ENCODE measurements at places on chromosomes 2 and 18. TPM values are rescaled to one million over a fixed set of nuclear protein-coding genes. Genes with fewer than 3 reads are reported as not detected.

DNA sequence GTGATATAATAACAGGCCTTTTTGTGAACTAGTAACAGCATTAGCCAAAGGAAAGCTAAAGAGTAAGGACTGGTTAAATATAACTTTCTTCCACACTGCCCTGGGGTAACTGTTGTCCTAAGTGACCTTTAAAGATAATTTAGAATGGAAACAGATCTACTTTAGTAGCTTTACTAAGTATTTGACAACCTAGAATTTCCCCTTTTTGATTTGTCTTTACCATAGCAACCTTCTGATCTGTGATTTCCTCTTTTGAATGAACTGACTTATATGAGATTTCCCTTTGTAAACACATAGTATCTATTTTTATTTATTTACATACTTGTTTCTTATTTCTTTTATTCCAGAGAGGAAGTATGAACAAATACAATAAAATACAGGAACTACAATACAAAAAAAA is 10.5 kb upstream of the KLF7 start:
- no peak for DNase-seq

DNA sequence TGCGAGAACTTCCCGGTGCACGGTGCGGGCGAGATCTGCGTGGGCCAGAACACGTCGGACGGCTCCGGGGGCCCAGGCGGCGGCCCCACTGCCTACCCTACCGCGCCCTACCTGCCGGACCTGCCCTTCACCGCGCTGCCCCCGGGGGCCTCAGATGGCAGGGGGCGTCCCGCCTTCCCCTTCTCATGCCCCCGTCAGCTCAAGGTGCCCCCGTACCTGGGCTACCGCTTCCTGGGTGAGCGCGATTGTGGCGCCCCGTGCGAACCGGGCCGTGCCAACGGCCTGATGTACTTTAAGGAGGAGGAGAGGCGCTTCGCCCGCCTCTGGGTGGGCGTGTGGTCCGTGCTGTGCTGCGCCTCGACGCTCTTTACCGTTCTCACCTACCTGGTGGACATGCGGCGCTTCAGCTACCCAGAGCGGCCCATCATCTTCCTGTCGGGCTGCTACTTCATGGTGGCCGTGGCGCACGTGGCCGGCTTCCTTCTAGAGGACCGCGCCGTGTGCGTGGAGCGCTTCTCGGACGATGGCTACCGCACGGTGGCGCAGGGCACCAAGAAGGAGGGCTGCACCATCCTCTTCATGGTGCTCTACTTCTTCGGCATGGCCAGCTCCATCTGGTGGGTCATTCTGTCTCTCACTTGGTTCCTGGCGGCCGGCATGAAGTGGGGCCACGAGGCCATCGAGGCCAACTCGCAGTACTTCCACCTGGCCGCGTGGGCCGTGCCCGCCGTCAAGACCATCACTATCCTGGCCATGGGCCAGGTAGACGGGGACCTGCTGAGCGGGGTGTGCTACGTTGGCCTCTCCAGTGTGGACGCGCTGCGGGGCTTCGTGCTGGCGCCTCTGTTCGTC is 1.7 kb downstream of the FZD7 start:
- peak; percentile 83 for DNase-seq

STAT4 gene
- total RNA-seq: not detected

DNA sequence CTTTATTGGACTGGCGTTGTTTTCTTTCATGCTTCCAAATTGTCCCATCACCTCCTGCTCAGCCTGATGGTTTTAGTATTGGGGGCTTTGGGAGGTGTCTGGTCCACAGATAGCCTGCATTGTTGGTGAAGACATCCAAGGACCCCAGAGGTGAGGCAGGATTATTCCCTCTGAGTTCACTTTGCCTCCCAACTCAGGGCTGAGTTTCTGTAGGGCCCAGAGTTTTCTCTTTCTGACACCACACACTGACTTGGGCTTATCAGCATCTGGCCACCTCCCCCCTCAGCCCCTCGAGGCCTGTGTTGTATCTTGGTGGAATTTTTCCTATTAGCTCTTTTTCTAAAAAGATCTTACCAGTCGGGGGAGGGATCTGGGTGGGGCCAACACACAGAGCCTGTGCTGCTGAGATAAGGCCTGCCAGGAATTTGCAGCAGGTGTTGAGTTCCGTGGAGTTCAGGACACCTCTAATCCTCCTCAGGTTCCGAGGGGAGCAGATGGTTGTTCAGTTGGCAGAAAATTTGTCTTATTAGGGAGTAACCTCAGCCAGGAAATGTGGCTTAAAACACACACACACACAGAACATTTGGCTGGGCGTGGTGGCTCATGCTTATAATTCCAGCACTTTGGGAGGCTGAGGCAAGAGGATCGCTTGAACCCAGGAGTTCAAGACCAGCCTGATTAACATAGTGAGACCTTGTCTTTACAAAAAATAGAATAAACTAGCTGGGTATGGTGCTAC is 7.3 kb downstream of the EMILIN2 start:
- DNase-seq: peak; percentile 49

DNA sequence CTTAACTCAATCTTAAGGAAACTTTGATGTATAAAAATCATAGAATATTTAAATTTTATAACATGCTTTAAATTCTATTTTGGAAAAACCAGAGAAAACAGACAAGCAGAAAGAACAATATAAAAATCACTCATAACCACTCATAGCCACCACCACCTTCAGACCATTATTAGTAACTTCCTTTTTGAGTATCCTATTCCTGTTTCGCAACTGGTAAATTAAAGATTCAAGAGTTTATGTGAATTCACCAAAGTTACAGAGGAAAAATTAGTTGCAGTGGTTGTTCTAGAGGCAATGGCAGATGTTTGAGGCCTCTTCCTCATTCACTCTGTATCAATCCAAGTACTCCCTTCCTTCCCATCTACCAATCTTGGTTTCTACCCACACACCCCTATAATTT is 49.3 kb upstream of the PROKR1 start:
- no peak for DNase-seq

PLCD4 gene
- 0.55 TPM for total RNA-seq

GRCh38 chr2:161049559-161049958 is 110.7 kb upstream of the TANK start:
- DNase-seq: no peak

- DNase-seq: no peak
These were observed 430.5 kb downstream of the SLC4A3 start for GRCh38 chr2:220057916-220058315.

DNA sequence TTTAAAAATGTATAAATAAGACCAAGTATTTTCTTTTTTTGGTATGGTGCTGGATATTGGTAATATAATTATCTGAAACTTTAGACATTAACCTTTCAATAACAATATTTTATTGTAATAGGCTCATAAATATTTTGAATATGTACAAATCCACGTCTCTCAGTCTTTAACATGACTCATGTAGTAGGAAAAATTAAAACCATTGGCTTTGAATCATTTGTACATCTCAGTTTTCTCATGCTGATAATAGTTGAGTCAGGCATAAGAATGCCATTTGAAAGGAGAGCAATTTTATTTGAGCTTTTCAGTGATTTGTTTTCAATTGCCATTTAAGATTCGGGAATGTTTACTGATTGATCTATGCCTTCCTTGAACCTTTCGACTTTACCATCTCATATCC is 364.8 kb downstream of the TGIF1 start:
- DNase-seq: no peak

FHOD3 gene
- total RNA-seq: 18.7 TPM

GRCh38 chr2:44480068-44480467 is 118.3 kb downstream of the CAMKMT start:
- DNase-seq: no peak

DNA sequence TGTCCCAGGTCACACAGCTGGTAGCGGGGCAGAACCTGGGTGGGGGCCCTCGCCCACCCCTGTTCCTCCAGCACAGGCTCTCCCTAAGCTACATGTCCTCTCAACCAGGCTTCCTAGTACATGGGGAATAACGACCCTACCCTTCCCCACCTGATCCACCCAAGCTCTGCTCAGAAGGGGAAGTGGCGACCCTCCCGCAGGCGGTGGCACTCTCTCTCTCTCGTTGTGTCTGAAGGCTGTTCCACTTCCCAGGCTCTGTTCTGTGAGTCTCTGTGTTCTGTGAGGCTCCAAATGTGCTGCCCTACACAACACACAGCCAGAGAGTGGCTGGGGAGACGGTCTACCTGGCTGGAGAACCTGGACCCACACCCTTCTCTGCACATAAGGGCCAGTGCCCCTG is 135.8 kb downstream of the COPS8 start:
- no peak for DNase-seq

- DNase-seq: no peak
These were observed 74.3 kb downstream of the IRS1 start for GRCh38 chr2:226725126-226725860.

DNA sequence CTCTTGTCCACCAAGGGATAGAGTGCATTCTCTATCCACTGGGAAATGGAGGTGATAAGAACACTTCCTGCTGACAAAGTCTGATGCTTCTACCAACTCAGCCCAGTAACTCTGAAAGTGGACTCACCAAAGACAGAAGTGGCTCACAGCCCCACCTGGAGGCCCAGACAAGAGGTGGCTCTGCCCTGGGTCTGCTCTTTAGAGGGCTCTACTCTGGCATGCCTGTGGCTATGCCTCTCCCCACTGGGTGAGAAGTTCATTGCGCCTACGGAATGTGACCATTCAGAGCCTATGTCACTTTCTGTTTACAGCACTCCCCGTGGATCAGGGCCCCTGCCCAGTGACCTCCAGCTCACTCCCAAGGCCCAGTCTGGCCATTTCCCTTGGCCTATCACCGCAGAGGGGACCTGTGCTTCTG is 13.5 kb upstream of the XDH start:
- no peak for DNase-seq

PPM1G gene
- 50.4 TPM for total RNA-seq

DNA sequence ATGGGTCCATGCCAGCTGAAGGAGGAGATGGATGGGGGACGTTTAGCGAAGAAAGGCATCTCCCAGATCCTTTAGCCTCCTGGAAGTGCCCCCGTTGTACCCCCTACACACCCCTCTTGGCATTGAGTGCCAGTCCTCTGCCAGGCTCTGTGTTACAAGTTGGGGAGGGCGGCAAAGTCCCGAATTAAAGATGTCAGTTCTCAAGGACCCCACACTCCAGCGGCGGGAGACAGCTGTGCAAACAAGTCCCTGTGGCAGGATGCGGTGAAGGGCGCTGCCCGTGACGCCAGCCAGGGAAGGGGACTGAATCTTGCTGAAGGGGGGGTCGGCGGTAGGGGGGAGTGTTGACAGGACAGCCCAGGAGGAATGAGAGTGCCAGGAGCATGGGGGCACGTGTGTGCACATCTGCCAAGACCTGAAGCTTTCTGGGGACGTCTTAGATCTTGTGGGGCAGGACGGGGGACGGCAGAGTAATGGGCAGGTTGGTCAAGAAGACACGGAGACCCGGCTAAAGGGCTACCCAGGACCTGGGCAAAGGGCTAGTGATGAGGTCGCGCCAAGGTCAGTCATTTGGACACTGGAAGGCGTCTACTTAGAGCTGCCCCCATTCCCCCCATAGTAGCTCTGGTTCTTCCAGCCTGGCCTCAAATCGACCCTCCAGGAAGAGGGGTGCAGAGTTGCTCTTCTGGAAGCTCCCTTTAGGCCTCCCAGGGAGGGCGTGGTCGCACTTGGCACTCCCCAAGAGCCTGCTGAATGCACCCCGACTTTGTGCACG is 2.8 kb upstream of the CTDSP1 start:
- peak; percentile 93 for DNase-seq

DNA sequence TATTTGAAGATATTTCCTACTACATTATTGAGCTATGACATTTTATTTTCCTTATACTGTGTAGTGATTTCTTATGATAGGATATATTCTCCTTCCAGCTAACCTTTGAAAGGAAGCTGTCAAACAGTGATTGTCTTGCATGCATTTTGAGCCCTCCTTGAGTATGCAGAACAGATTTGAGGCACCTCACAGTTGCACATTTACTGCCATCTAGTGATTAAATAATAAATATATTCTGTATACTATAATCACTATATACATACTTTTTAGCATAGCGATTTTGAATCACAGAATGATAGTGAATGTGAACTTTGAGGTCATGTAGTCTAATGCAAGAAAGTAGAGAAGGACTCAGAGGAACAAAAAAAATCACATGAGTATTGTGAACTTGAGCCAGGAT is 268.4 kb upstream of the CDH19 start:
- no peak for DNase-seq

MEP1B gene
- not detected for total RNA-seq

MC5R gene
- total RNA-seq: 0.26 TPM

DNA sequence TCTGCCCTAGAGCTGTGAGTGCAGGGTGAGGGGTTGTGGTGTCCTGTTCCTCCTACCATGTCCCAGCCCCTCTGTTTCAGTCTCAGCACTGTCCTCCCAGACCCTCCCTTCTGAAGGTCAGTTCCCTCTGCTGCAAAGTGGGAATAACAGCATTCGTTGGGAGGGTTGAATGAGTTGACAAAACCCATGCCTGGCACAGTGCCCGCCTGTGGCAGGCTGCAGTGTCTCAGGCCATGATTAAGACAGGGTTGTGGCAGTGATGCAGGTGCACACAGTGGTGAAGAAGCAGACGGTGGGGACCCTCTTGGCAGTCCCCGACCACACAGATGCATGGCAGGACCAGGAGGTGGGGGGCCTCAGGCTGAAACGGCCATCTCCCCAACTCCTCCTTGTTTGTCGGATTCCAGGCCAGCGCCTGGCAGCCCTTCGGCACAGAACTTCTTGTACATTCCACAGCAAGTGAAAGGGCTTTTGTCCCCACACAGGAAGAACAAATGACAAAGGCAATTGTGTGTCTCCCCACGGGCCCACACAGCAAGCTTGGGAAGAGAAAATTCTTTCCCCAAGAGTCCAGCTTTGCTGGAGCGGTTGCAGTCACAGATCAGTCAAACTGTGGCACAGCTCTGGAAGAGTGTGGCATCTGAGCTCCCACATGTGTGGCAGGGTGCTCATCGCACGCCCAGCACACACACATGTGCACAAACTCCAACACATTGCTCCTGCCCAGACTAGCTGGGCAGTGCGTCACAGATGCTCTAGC is 92.0 kb upstream of the MSH2 start:
- DNase-seq: peak; percentile 80

GRCh38 chr2:31386172-31386571 is 28.4 kb downstream of the XDH start:
- DNase-seq: no peak

GRCh38 chr2:77144772-77145171 is 377.4 kb downstream of the LRRTM4 start:
- DNase-seq: no peak

- DNase-seq: no peak
These were observed 86.6 kb downstream of the MARCO start for GRCh38 chr2:119028327-119029174.

- DNase-seq: peak; percentile 34
These were observed 47.3 kb downstream of the TCF7L1 start for GRCh38 chr2:85180322-85181133.

GRCh38 chr2:131682122-131682944 is 154.6 kb downstream of the CCDC74A start:
- peak; percentile 86 for DNase-seq

- DNase-seq: no peak
These were observed 41.7 kb downstream of the RAB3GAP1 start for GRCh38 chr2:135093670-135094330.

GRCh38 chr2:237616734-237617586 is 10.4 kb upstream of the LRRFIP1 start:
- no peak for DNase-seq

SLC11A1 gene
- total RNA-seq: 2.9 TPM
